ENCODE measurements at places on chromosomes 5 and 9.

DNA sequence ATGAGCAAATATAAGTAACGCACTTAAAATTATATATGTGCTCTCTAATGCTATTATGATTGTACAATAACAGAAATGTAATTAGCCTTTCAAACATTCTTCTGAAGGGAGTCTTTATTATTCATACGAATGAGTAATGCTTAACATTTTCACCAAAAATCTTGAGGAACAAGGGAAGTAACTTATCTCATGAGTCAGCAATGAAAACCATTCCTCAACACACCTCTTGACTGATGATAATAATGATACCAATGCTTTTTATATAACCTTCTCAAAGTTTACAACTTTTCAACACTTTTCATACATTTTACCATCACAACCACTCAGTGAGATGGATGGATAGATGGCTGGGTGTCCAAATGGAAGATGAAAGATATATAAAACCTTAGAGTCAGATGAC is 369.3 kb downstream of the BNC2 start:
- DNase-seq = no peak

GRCh38 chr5:50415912-50416311 is 25.2 kb downstream of the EMB start:
- DNase-seq = peak; percentile 64

- DNase-seq = no peak
Observed at GRCh38 chr5:67190861-67191260, 5.7 kb downstream of the CD180 start.

DNA sequence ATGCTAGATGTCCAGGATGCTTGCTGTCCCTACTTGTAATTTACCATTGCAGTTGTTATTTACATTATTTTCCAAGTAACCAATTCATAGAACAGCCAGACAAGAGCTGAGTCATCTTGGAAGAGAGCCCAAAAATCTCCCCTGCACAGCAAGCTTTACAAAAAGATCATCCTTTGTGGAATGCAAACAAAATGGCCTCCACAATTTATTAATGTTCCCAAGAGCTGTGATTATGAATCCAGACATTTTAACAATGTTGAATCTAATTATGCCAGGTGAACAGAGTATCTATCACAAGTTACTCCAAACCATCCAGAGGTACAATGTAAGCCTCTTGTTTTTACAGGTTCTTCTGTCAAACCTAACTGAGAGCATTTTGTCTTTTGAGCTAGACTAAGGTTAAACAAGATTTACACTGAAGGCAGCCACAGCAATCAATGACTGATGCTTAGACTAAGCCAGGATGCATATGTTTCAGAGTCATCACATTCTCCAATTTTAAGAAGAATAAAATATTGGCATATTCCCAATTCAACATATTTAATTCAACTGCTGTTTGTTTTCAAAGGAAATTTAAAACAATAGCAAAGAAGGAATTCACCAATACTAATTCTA is 95.3 kb upstream of the SLC12A2 start:
- DNase-seq = no peak

DNA sequence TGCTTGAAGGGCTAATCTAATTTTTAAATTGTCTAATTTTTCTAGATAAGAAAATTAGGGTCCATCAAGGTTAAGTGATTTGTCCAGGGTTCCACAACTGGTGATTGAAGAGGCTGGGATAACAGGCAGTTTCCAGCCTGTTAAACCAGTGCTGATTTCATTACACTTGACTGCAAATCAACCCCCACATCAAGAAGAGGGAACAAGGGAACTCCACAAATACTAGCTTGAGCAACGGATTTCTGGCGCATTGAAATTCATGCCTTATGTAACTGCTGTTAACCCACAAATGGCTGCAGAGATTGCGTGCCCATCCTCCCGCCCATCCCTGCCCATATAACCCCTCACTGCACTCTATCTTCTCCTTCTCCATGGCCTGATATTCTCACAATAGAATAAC is 10.0 kb downstream of the PLPPR1 start:
- DNase-seq = no peak

DNA sequence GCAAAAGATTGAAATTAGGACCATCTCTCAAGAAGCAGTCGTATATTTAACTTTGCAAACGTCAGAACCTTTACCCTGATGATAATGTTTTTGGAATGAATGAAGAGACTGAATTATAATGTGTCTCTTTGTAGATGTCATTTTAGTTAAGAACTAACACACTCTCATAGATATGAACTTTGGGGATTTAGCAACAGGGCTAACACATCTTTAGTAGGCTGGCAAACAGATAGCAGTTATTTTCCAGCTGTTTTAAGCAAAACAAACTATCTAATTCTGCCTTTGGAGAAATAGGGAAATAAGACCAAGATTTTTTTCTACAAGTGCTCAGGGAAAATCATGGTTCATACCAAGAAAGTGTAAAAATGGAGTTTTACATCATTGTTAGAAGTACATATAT is 469.7 kb downstream of the SPATA31D1 start:
- no peak for DNase-seq

DNA sequence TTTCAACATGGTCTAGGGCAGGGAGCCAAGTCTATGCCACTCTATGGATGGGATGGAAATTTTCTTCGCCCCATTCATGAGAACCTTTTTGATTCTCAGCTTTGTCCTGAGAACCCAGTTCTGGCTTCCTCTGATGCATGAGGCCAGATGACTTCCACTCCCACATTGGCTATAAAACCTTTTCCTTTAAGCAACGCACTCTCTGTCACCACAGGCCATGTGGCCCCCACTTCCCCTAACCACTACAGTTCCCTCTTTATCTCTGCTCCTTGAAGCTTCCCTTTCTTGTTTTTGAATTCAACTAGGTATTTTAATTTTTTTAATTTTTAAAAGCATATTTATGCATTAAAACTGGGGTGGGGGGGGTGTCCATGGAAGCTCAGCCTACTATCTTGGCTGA is 401.3 kb downstream of the ENC1 start:
- DNase-seq = peak; percentile 4

DNA sequence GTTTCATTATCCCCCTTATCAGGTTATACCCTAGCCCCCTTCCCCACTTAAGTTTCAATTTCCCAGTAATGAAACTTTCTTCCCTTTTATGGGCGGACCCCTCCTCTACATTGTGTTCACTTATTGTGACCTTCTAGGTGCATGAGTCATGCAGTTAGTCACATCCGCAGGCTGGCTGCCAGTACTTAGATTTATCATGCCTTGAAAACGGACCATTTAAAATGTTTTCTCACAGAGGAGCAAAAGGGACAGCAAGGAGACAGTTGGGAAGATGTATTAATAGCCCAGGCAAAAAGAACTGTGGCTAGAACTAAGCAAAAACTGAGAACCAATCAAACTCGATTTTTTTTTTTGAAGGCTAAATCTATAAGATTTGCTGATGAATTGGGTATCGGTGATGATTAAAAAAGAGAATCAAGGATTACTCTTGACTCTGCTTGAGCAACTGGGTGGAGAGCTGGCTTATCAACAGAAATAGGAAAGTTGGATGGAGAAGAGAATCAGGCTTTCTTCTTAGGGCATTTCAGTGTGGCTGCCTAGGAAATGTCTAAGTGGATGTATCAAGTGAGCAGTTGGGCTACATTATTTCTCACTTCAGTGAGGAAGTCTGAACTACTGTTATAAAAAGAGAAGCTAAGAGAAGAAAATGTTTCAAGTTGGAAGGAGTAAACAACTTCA is 615.0 kb downstream of the HINT1 start:
- DNase-seq = no peak

GRCh38 chr5:32329395-32329834 is 16.7 kb upstream of the MTMR12 start:
- DNase-seq = peak; percentile 65

DNA sequence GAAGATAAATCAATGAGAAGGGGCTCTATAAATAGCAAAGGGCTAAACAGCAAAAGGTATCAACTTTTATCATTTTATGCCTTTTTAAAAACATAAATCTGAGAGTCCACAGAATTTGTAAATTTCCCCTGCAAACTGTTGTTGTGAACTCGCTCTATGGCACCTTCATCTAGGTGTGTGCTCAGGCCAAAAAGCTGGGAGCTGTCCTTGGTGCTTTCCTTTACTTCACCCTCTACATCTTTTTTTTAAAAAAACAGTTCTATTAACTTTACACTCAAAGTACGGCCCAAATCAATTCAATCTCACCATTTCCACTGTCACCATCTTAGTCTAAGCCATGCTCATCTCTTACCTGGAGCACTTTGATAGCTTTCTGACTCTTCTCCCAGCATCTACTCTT is 108.2 kb upstream of the GPR151 start:
- DNase-seq = no peak

GRCh38 chr9:87642330-87643106 is 83.4 kb upstream of the CTSL start:
- no peak for DNase-seq

All from CD4-positive, alpha-beta T cell treated with Interleukin-21 for 1 hour (primary cell).